ENCODE measurements at places on chromosomes 11 and 22.
A peak's percentile ranks its signal among the peaks of the same experiment; 100 is the strongest.

- DNase-seq = peak; percentile 51
Measured at GRCh38 chr22:32985899-32986765, 72.0 kb downstream of the SYN3 start.

DNA sequence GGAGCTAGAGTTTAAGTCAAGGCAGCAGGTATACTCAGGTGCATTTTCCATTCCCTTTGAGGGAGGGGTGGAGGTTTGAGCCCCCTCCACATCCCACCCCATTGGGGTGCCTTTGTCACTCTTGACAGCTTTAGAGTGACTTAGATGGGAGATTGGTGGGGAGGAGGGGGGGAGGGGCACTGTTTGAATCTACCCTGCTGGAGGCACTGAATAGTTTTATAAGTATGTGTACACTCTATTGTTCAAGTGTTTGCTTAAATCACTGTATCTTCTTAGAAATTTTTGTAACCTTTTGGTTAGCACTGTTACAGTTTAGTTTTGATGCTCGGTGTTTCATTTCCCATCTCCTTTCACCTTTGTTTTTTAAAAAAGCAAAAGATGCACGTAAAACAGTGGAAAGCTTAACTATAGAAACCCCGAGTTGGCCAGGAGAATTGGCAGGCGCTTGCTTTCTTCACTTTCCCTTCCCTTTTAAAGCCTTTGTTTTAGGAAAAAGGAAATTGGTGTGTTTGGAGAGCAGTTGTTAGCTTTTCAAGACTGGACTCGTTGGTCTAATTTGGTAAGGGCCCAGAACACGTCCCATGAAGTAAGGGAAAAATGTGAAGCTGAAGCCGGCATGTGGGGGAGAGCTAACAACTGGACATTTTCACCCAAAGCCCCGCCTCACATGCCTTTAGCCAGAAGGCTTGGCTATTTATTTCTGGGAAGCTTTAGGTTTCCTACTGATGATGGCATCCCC lies 42.8 kb downstream of the TNRC6B start:
- DNase-seq = no peak

DNA sequence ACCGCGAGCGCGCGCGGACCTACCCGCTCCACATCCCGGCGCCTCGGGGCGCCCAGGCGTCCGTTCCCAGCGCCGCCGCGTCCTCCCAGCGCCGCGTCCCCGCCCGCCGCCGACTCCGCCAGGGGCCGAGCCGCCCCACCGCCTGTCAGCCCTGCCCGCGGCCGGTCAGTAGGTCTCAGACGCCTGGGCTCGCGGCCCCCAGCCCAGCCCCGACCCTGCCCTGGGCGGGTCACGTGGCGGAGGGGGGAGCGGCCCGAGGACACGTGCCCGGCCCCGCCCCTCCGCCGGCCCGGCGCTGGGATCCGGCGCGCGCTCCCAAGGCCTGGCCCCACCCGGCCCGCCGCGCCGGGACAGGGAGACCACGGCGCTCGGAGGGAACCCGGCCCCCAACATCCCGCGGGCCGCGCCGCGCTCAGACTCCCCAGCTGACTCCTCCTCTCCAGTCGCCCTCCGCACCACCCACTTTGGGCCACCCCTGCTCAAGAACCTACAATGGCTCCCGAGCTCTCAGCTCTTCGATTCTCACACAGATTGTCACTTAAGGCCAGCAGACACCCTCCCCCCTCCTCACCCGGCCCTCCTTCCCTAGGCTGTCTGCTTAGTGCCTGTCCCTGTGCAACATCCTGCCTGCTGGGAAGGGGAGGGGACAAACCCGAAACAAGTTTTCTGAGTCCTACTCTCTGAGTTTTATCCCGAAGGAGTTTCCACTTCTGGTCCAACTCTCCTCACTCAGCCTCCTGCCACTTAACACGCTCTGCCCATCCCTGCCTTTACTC lies at the start of gene RAB3IL1:
Gene RAB3IL1, minus strand, starts transcription at position 233 of the 776 bp plus-strand sequence. Its CDS starts 199 bp downstream, at position 34.
- DNase-seq = no peak

GRCh38 chr11:76663486-76663810 lies 7.1 kb downstream of the LRRC32 start:
- DNase-seq = no peak

DNA sequence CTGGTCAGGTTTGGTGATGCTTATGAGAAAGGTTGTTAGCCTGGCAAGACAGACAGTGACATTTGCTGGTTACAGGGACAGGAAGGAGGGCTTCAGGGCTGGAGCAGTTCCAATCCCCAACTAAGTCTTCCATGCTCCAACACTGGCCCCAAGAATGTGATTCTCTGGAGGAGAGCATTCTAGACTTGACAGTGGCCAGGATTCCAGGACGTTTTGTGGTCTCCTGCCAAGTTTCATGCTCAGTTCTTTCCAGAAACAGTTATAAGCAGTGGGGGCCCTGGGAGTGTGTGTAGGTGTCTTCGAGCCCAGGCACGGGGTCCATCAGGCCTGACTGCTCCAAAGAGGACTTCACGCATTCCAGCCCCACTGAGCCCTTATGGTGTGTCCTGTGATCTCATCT lies 8.9 kb upstream of the GRK3 start:
- no peak for DNase-seq

DNA sequence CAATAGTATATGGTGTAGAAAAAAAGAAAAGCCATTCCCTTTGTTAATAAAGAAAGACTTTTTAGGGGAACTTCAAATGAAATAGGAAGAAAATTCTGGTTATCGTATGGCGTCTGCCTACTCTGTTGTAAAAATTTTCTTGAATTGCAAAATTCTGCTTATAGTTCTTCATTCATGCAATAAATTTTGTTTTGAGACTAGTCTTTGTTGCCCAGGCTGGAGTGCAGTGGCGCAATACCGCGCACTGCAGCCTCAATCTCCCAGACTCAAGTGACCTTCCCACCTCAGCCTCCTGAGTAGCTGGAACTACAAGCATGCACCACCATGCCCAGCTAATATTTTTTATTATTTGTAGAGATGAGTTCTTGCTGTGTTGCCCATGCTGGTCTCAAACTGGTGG lies 5.8 kb downstream of the DDIAS start:
- DNase-seq = no peak

DNA sequence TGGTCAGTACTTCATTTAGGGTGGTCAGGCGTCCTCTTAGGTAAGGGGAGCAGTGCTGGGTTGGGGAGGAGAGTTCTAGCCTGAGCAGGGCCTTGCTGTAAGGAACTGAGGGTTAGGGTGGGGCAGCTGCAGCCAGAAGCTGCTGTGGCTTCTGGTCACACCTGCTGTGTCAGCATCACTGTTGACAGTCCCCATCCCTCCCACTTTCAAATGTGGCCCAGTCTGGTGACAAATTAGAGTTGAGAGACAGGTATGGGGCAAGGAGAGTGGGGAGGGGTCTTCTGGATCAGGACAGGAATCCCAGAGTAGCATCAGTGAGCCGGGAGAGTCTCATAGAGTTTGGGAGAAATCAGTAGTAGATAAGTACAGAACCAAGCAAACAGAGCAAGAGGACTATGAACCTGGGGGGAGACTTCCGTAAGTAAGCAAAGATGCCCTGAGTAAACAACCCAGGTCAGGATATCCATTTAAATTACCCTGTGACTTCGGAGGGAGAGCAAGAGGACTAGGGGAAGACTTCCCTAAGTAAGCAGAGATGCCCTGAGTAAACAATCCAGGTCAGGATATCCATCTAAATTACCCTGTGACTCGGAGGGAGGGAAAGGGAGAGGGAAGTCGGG lies 53.7 kb downstream of the PPP6R2 start:
- DNase-seq = peak; percentile 28

- DNase-seq = no peak
Measured at GRCh38 chr11:113476553-113476952, 1.4 kb upstream of the DRD2 start.

GRCh38 chr11:87572881-87573280 lies 535.1 kb downstream of the TMEM135 start:
- DNase-seq = no peak

- DNase-seq = peak; percentile 32
Measured at GRCh38 chr22:46588279-46589140, 31.7 kb upstream of the GRAMD4 start.

DNA sequence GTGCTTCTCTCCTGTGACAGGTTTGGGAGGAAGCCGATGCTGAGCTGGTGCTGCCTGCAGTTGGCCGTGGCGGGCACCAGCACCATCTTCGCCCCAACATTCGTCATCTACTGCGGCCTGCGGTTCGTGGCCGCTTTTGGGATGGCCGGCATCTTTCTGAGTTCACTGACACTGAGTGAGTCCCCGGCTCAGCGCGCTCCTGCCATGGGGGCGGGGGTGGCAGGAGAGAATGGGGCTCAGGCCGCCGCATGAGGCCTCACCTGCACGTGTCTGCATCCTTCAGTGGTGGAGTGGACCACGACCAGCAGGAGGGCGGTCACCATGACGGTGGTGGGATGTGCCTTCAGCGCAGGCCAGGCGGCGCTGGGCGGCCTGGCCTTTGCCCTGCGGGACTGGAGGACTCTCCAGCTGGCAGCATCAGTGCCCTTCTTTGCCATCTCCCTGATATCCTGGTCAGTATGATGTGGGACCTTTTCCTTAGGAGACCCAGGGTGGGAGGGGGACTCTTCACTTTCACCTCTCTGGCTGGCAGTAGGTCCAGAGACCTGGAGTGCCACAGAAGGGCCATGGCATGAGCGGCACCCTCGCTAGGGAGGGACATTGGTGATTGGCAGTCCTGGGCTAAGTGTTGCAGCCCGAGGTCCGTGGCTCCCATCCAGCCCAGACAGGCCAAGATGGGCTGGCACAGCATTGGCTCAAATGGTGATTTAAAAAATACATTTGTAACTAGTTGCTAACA lies 28.9 kb upstream of the SLC22A12 start:
- no peak for DNase-seq

GRCh38 chr11:115895594-115895993 lies 391.4 kb upstream of the CADM1 start:
- no peak for DNase-seq

DNA sequence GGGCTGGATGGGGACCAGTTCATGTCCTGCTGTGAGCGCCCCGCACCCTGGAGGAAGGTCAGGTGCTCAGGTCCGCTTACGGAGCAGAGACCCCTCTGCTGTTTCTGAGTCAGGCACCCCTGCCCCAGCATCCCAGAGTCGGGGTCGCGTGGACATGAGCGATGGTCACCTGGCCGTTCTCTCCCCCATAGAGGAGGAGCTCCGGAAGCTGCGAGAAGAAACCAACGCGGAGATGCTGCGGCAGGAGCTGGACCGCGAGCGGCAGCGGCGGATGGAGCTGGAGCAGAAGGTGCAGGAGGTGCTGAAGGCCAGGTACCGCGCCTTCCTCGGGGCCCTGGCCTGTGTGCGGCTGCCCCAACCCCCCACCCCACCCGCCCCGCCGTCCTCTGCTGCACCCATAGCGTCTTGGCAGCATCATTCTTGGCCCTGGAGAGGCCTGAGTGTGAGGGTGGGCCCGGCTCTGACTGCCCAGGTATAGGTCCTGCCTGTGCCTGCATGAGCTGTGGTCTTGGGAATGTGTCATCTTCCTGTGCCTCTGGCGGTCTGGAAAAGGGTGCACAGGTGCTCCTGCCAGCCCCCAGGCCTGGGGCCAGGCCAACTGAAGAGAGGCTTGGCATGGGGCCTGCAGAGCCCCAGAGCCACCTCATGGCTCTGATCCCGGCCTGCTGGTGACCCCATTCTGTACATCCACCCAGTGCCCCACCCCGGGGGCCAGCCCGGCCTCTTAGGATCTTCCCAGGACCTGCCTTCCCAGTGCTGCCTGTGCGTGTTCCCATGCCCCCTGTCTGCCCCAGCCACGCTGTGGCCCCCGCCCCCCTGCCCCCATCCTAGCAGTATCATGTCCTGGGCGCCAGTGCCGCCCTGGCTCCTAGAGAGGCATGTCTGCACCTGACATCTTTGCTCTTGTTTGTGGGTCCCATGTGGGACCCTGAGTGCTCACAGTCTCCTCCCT lies 38.1 kb downstream of the GRAMD4 start:
- no peak for DNase-seq

- DNase-seq = no peak
Measured at GRCh38 chr11:45162916-45163879, 16.8 kb downstream of the PRDM11 start.

Data from left colon (tissue), 2 donors.